ENCODE measurements at places on chromosomes 1 and 21.

DNA sequence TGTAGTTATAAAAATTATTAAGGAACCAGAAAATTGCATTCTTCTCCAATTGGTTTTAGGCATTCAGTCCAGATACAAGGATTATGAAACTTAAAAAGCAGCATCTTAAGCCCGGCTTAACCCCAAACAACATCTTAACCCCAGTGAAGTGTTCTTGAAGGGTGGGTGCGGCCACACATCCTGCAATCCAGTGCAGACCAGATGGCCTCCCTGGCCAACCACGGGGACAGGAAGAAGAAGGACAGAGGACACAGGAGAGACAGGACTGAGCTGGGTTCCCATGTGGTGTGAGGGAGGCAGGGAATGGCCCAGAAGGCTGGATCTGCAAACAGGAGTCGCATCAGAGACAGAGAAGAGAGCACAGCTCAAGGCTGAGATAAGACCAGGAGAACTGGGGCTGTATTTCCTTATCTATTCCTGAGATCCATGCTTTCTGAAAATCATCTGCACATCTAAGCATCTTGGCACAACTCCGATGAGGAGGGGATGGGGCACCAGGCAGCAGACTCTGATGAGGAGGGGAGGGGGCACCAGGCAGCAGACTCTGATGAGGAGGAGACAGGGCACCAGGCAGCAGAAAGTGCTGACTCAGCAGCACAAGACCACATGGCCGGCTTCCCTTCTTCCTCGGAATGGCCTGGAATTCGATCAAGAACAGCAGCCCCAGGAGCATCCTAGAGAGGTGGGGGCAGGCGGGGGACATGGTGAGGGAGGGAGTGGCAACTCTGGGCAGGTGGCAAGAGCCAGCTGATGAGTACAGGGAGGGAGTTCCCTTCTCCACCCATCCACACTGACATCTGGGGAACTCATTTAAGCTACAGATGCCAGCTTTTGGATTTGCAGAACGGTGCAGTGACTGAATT is 26.6 kb downstream of the ABCG1 start:
- no peak for DNase-seq

- no peak for DNase-seq
These were observed 174.4 kb upstream of the FGGY start for GRCh38 chr1:59122527-59122926.

DNA sequence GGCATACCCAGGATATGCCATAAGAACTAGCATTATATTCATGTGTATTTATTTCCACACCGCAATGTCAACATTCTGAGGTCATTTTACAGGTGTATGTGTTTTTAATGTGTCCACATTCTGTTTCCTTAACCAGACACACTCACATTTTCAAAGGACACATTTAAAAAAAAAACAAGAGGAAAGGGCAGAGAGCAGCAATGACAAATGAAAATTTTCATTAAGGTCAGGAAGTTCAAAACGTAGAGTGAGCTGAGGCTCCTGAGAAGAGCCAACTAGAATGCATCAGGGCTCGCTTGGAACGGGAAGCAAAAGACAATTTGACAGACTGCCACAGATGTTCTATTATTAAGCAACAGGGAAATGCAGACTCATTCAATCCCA is 4.8 kb upstream of the GNPAT start:
- no peak for DNase-seq

- no peak for DNase-seq
These were observed at the start of gene OR6K2 for GRCh38 chr1:158700552-158700951. Gene OR6K2, minus strand, starts transcription at chr1:158700652. Its CDS starts 0 bp downstream, at chr1:158700652.

DNA sequence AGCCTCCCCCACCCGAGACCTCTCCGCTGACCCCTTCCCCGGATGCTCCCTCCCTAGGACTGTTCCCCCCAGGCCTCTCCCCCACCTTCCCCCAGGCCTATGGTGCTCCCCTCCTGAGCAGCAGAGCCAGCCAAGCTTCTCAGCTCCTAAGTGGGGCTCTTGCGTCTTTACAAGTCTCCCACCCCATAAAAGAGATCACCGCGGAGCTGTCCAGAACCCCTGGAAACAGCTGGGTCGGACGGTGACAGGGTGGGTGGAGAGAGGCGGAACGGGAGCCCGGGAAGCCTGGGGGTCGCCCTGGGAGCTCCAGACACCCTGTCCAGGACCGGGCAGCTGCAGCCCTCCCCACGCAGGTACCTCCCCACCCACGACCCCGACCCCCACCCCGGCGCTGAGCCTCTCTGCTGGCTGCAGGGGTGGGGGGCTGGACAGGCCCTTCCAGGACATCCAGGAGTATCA is 61.2 kb downstream of the WNT9A start:
- DNase-seq: no peak

DNA sequence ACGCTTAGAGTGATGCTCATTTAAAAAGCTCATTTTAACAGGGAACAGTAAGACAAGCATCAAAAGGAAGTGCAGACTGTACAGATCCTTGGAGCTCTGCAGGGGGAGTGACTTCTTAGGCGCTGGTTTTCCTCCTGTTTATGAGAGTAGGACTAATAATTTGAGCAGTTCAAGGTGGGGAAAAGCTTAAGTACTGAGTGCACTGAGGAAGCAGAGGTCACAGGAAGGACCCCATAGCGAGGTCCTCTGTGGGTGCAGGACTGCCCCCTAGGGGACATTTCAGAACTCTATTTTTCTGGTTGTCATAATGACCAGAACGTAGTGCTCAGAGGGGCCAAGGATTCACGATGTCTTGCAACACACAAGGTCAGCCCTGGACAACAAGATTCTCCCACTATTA is 112.1 kb downstream of the HLCS start:
- no peak for DNase-seq

- DNase-seq: no peak
These were observed 39.0 kb downstream of the DPT start for GRCh38 chr1:168689726-168690602.

DNA sequence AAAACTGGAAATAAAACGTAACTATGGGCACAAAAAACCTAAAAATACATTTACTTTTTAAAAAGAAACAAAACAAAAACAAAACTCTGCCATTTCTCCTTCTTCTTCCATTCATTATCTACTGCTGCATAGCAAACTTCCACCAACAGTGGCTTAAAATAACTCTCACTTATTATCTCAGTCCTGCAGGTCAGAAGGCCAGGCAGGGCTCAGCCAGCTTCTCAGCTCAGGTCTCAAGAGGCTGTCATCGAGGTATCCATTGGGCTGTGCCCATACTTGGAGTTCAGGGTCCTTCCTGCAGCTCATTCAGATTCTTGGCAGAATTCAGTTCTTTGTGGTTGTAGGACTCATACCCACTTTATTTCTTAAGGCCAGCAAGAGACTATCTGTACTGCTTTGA is 352.7 kb upstream of the PLD5 start:
- no peak for DNase-seq

- no peak for DNase-seq
These were observed 9.6 kb upstream of the PIGK start for GRCh38 chr1:77228836-77229235.

GRCh38 chr1:88612292-88612691 is 71.8 kb upstream of the PKN2 start:
- DNase-seq: no peak

DNA sequence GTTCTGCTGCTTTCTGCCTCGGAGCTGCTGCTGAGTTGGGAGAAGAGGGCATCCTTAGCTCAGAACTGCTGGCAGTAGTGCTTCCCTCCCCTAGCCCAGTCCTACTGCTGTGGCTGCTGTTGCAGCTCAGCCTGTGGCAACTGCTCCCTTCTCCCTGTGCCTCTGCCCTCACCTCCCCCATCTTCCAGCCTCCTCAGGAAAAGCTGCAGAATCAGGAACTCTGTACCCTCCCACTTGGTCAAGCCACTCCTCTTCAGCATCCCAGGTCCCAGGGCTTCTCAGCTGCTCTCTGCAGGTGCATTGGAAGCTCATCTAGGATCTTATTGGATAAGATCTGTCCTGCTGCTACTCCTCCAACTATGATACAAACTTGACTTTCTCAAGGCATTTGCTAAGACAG is 316.7 kb downstream of the BRINP2 start:
- no peak for DNase-seq

- DNase-seq: no peak
These were observed 196.7 kb upstream of the DAB1 start for GRCh38 chr1:57620605-57621004.

- no peak for DNase-seq
These were observed 41.0 kb upstream of the ACTRT2 start for GRCh38 chr1:2980073-2980791.

GRCh38 chr1:150015651-150016131 is 5.2 kb upstream of the OTUD7B start:
- no peak for DNase-seq

GRCh38 chr1:24206083-24206464 is 19.0 kb upstream of the IFNLR1 start:
- no peak for DNase-seq

GRCh38 chr1:243320224-243320623 is 64.4 kb downstream of the SDCCAG8 start:
- DNase-seq: no peak

- DNase-seq: no peak
These were observed 15.6 kb upstream of the FMOD start for GRCh38 chr1:203366476-203366875.

DNA sequence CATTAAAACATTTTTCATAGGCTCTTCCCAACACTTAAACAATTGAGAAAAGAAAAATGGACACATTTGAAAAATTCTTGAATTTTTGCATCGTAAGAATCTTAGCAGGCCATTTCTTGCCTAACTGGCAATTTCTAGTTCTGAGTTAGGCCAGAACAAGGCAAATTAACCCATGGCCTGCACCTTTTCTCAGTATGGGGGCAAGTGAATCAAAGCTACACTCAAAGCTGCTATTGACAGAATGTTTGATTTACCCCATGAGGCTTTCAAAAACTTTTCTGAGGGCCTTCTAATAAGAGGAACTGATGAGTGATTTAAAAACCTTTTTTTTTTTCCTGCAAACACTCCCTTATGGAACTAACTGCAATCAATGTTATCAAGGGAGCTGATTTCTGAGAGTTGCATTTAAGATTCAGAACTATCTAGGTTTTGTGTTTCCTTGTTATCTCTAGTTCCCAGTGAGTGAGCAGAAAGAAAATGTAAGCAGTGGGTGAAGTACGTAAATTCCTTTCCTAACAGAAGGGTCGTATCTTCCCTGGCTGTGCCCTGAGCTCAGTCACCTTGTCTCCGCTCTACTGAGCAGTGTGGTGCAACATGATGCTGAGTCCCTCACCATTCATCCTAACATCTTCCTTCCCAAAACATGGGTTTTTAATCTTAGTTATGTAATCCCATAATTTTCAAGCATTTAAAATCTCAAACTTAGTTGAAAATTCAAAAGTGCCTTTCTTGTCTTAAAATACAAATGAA is 353.7 kb downstream of the DPYD start:
- no peak for DNase-seq

- DNase-seq: no peak
These were observed 1571.3 kb upstream of the PRMT6 start for GRCh38 chr1:105485207-105485606.

- DNase-seq: no peak
These were observed 20.8 kb downstream of the RAP1GAP start for GRCh38 chr1:21648352-21648730.

- DNase-seq: no peak
These were observed 15.3 kb upstream of the TEDDM1 start for GRCh38 chr1:182415789-182416188.

DNA sequence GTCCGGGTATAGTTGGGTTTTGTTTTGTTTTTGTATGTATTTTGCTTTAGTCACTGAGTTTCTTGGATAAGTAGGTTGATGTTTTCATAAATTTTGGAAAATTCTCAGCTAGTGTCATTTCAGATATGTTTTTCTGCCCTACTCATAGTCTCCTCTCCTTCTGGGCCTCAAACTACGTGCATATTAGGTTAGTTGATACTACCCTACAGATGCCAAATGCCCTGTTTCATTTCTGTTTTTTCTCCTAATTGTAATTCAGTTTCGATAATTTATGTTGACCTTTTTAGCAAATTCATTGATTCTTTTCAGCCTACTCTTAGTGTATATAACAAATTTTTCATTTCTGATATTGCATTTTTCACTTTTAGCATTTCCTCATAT is 268.6 kb upstream of the RGS18 start:
- DNase-seq: no peak

All from GM12878 (cell line).